ENCODE measurements at places on chromosomes 12 and 14. TPM values are rescaled to one million over a fixed set of nuclear protein-coding genes. Genes with fewer than 3 reads are reported as not detected.

TC2N gene
- 93.4 TPM for total RNA-seq

C1RL gene
- total RNA-seq = 39.7 TPM

ZBTB42 gene
- total RNA-seq = 7.0 TPM

SMIM41 gene
- 0.30 TPM for total RNA-seq

PMCH gene
- not detected for total RNA-seq

ANO2 gene
- 1.1 TPM for total RNA-seq

SPIC gene
- not detected for total RNA-seq

SLC24A4 gene
- 0.11 TPM for total RNA-seq

LIN52 gene
- 7.5 TPM for total RNA-seq

TPH2 gene
- not detected for total RNA-seq

PAH gene
- total RNA-seq = 1.3 TPM

COA8 gene
- total RNA-seq = 41.5 TPM

KITLG gene
- 32.8 TPM for total RNA-seq

MANSC1 gene
- total RNA-seq = 63.6 TPM

Measured in colonic mucosa (tissue), 4 donors.